ENCODE measurements at places on chromosomes 12 and 14. TPM values are rescaled to one million over a fixed set of nuclear protein-coding genes. Genes with fewer than 3 reads are reported as not detected.

KLRC2 gene
- 0.58 TPM for polyA plus RNA-seq

CCDC184 gene
- polyA plus RNA-seq = 5.0 TPM

PPP4R4 gene
- 0.18 TPM for polyA plus RNA-seq

VRTN gene
- not detected for polyA plus RNA-seq

RPGRIP1 gene
- polyA plus RNA-seq = 0.81 TPM

CBLN3 gene
- polyA plus RNA-seq = 5.3 TPM

C12orf42 gene
- polyA plus RNA-seq = 1.3 TPM

KRT6C gene
- not detected for polyA plus RNA-seq

GPR162 gene
- polyA plus RNA-seq = 12.9 TPM

FOXN4 gene
- polyA plus RNA-seq = not detected

GPR132 gene
- polyA plus RNA-seq = 2.2 TPM

Data from muscle of arm (tissue), 14 donors.